ENCODE measurements at places on chromosomes 1 and 21. TPM values are rescaled to one million over a fixed set of nuclear protein-coding genes. Genes with fewer than 3 reads are reported as not detected.

Gene NR5A2
- not detected for total RNA-seq

Gene ABCD3
- total RNA-seq, result 35.6 TPM

Gene EFHD2
- 71.5 TPM for total RNA-seq

Gene AGO3
- 14.0 TPM for total RNA-seq

Gene AK5
- 2.3 TPM for total RNA-seq

Gene CR1
- total RNA-seq, result not detected

Gene RORC
- total RNA-seq, result 0.35 TPM

Gene MXRA8
- 4.9 TPM for total RNA-seq

Gene IGSF21
- total RNA-seq, result not detected

Measured in airway epithelial cell (primary cell).